ENCODE measurements at places on chromosomes 11 and 22.

GRCh38 chr11:108734283-108734682 lies 69.4 kb downstream of the DDX10 start:
- DNase-seq = no peak

DNA sequence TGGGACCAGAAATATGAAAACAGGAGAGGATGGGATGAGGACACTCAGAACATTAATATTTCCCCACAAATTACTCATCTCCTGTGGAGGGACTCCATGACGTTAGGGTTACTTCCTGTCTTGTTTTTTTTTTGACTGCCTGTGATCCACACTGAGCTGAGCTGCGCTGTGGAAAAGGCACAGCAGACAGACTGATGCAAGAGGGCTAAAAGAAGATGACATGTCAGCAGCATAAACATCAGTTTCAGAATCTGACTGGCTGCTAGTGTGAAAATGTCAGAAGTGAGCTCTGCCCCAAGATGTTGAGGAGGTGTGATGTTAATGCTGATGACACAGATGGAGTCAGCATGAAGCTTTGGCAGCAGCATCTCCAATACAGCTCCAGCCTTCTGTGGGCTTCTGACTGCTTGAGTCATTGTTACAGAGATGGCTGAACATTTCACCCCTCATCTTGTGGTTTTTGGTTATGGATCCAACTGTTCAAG lies 286.8 kb downstream of the BLID start:
- DNase-seq = no peak

- DNase-seq = no peak
Measured at GRCh38 chr11:116955548-116955947, 118.1 kb upstream of the APOA1 start.

GRCh38 chr11:129291546-129291945 lies 84.1 kb upstream of the BARX2 start:
- DNase-seq = no peak

DNA sequence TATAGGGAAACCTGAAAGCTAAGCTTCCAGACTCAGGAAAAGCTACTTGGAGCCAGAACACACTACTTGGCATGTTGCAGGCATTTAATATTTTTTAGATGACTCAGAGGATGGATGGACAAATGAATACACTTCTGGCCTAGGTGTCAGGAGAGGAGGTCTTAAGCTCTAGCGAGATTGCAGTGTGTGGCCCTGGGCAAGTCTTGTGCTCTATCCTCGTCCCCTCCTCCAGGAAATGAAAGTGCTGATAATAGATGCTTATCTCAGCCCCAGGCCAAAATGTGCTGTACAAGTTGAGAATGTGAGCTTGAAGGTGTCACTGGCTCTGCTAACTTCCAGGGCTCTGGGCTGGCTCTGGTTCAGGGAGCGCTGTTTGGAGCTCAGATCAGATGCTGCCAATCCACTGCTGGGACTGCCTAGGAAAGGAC lies 136.3 kb downstream of the PKNOX2 start:
- no peak for DNase-seq

Data from CD4-positive, alpha-beta T cell treated with Interleukin-15 for 1 hour (primary cell).